Occipital lobe (tissue), 3 donors: ENCODE measurements at places on chromosomes 6 and 20. TPM values are rescaled to one million over a fixed set of nuclear protein-coding genes. Genes with fewer than 3 reads are reported as not detected.

DNA sequence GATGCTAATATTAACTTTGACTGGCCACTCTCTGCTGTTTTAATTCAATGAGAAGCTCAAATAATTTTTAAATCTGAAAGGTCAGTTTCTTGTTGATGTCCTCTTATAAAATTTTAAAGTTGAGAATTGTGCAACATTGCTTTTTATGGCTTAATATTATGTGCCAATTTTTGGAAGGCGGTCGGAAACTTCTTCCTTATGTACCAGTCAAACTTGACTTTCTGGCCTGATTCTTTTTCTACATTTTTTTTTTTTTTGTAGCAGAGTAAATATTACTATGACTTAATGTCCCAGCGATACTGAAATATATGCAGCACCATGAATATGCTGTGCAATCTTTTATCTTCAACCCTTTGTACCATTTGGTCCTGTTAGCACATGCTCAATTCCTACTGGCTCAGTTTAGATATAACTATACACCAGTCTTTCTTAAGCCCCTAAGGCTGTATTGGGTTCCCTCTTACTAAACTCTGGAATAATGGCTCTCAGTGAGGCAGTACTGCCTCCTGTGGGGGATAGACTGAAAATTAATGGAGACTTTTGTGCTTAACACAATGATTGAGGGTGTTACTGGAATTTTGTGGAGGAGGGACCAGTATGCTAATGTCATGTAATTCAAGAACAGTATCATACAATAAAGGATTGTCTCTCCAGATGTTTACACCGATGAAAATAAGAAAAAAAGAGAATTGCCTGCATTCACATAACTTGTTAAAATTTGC, 156.4 kb upstream of the SYNCRIP start:
- no peak for DNase-seq

- no peak for DNase-seq
Observed at GRCh38 chr6:50846852-50847155, 28.1 kb downstream of the TFAP2B start.

- DNase-seq: no peak
Observed at GRCh38 chr20:51631011-51631950, 88.8 kb upstream of the NFATC2 start.

DNA sequence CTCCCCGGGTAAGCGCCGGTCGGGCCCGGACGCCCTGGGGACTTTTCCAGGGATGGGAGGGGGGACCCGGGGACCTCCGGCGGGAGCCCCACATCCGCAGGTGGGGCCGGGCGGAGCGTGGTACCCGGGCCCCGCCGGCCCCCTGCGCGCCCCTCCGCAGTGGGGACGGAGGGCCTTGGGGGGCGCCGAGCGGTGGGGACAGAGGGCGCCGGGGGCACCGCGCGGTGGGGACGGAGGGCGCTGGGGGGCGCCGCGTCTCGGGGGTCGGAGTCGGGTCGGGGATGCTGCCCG, 270 bp downstream of the PLEKHG1 start:
- no peak for DNase-seq

- no peak for DNase-seq
Observed at GRCh38 chr6:168908887-168909286, 344.8 kb downstream of the THBS2 start.

DNA sequence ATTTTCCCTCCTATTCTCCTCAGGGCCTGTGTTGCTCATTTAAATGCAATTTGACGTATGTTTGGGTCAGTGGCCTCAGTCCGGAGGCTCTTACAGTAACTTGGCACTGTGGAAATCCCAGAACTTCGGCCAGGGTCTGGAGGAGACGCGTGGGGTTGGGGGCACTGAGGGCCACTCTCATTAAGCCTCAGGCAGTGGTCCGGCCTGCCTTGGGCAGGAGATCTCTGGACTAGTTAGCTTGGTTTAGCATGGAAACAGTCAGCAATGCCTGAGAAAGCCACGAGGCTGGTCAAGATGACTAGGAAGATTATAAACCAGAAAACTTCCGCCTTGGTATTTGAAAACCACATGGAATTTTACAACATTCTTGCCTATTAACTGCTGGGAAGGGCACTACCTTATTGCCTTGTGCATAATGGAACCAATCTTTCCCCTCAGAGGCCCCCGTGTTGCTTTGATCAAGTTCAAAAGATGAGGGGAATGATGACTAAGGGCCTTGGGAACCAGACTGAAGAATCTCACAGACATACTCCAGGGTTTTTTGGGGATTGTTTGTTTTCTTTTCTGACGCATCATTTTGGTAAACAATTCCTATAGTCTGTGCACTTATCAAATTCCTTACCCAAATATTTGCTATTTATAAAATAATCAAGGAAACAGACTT, 206.0 kb upstream of the PREP start:
- no peak for DNase-seq

DACT2 gene
- total RNA-seq: 0.62 TPM

- DNase-seq: no peak
Observed at GRCh38 chr6:37008484-37009465, 3.3 kb downstream of the FGD2 start.

RAET1G gene
- total RNA-seq: not detected

IL17F gene
- not detected for total RNA-seq
